ENCODE measurements at places on chromosomes 4 and X.

DNA sequence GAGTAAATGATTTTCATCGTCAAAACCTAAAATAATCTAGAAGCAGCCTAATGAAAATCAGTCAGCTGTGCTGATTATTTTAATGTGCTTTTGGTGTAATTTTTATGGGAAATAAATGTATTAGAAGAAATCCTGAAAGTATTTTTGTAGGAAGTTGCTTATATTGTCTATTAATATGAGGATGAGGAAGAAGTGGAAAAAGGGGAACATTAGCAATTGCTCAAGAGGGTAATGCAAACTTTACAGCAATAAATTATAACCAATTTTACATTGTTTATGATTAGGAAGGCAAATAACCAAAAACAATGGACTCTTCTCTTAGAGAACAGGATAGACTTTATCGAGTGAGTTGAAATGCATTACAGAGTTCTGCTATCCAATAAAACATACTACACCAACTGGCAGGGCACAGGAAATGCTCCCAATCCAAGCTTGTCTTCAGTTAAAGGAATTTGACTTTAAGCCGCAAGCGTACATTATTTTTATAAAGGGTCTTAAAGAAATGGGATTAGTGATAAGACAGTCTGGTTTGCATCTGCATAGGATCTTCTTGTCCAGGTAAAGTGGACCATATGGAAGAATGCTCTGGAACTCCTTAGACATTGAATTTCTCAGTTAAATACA lies 374.8 kb downstream of the PDGFC start:
- no peak for DNase-seq

DNA sequence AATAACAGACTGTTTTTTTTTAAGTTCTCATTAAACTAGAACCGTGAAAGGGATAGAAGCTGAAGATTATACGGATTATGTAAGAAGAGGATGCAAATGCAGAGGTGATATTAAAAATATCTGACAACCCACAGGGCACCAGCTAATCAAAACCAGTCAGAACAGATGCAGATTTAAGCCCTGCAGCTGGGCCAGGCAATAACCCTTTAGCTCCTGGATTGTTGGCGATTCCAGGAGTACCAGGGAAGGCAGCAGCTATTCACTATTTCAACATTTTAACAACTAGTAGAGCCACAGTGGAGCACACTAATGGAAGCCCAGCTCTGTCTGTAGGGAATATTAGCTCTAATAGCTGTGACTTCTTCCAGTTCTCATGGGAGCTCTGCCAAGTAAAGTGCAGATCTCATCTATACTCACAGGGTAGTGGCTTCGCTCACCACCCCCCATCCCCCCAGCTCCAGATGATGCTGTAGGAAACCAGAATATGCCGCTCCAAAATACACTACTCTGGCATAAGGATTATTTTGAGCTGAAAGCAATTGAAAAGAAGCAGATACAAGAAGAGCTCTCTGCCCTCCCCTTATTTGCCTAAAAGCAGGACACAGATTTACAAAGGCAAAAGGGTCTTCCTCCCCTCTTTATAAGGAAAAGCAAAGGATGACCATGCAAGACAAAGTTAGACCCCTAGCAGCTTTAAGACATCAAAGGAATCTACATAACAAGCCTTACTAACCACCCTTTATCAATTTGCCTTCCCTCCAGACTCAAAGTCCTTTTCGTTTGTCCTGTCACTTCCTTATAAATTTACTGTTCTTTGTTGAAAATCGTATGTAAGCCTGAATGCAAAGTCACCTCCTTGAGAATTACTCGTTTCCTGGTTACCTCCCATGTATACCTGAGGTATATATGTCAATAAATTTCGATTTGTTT lies 13.7 kb downstream of the SCD5 start:
- DNase-seq: no peak

GRCh38 chr4:152598454-152598853 lies 62.6 kb upstream of the FBXW7 start:
- DNase-seq: no peak

GRCh38 chrX:155966876-155967275 lies 30.6 kb upstream of the IL9R start:
- DNase-seq: peak; percentile 70

GRCh38 chr4:2272026-2272827 lies 10.3 kb upstream of the MXD4 start:
- DNase-seq: no peak

GRCh38 chrX:54093159-54093558 lies 48.9 kb upstream of the PHF8 start:
- no peak for DNase-seq

DNA sequence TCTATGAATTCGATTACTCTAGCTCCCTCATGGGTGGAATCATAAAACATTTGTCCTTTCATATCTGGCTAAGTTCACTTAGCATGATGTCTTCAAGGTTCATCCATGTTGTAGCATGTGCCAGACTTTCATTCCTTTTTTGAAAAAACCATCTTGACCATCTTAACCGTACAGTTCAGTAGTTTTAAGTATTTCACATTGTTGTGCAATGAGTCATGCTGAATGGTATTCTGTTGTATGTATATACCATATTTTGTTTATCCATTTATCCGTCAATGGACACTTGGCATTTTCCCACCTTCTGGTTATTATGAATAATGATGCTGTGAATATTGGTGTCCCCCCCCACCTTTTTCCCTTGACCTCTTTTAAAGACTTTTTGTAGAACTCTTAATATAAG lies 72.4 kb upstream of the TLR2 start:
- DNase-seq: no peak

DNA sequence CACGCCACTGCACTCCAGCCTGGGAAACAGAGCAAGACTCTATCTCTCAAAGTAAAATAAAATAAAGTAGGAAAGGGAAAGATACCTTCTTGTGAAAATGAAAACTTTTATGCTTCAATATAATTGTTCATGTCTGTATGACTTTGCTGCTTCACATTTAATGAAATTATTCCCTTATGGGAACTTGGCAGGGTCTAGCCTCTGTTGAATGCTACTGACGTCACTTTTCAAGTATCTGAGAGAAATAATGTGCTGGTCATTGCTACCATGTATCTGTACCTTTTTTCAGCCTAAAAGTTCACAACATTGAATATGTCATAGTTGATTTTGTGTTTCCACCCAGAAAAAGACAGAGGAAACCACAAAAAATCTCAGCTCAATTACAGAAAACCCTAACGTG lies 65.2 kb downstream of the PRDM5 start:
- no peak for DNase-seq

DNA sequence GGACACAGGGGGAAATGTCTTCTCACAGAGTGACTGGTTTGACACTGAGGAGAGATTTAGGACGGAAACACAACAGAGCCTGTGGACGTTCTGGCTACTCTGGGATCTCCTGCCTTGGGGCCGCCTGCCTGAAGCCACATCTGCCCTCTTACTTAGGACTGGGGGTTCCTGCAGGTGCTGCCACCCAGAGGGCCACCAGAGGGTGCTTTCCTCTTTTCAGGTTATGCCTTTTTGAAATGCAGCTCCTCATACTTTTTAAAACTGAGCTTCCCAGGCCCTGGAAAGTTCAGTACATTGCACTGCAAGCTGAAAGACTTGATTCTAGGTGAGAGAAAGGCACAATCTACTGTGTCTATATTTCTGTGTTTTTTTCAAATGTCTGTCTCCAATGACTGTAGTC lies 92.2 kb upstream of the PGRMC2 start:
- no peak for DNase-seq

- DNase-seq: no peak
Measured at GRCh38 chr4:96407225-96407624, 567.3 kb downstream of the PDHA2 start.

DNA sequence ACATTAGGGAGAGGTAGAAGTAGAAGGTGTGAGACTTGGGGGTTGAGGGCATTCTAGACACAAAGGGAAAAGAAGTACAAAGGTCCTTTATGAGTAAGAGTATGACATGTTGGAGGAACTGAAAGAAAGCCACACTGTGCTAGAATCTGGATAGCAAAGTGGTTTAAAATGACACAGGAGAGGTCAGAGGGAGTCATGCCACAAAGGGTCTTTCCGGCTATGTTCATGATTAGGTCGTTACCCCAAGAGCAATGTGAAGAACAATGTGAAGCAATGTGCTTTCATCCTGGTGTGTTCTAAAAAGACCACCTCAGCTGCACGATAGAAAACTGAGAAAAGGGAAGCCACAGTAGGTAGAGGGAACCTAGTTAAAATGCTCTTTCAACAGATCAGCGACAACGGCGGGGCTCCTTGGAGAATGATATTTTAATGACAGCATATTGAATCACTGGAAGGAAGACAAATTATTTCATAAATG lies 29.2 kb downstream of the SMIM14 start:
- DNase-seq: no peak

GRCh38 chrX:97704881-97705280 lies 821.2 kb downstream of the RPA4 start:
- DNase-seq: no peak

DNA sequence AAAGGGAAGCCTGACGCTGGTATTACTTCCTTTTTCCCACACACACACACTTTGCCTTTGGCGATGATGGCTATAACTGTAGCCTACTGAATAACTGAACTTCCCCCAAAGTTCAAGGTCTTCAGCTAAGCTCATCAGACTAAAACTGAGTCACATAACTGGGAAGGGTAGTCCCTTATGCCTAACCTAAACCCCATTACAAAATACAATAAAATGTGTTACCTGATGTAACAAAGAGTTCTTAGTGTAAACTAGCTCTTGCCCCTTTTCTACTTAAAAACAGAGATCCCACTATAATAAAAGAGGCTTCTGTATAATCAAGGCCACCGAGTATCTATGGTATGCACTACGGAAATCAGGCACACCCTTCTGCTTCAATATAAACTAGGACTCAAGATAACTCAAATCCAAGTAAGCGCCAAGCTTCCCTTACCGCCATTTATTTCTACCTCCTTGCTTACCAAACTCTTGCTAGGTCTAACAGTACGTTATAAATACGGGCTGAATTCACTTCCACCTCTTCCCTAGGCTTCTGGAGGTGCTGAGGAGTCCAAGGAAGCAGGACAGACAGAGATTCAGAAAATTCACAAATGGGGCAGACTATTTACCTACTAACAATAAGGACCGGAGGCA lies 2.4 kb downstream of the OTUD4 start:
- DNase-seq: no peak

DNA sequence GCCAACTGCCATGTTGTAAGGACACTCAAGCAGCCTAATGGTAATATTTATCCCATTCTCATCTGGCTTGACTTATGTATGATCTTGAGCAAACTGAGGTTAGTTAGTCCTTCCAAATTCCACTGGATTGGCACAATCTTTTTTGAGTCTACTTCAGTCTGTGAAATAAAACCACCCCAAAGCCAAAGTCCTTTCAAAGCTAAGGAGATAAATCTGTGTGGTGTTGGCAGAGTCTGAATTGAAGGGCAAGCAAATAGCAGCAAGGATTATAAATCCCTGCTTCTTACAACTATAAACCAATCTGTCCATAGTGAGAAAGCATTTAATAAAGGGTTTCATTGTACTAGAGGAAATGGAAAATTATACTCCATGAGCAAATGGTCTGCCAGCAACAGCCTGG lies 233.9 kb upstream of the GLRA2 start:
- DNase-seq: no peak

- DNase-seq: no peak
Measured at GRCh38 chrX:71994601-71995000, 84.0 kb downstream of the NHSL2 start.
